ENCODE measurements at places on chromosomes 3 and 15.

- no peak for DNase-seq
These were observed 1.7 kb downstream of the TIPARP start for GRCh38 chr3:156675830-156676767.

- no peak for DNase-seq
These were observed 5.5 kb downstream of the ATOSA start for GRCh38 chr15:52673734-52674133.

DNA sequence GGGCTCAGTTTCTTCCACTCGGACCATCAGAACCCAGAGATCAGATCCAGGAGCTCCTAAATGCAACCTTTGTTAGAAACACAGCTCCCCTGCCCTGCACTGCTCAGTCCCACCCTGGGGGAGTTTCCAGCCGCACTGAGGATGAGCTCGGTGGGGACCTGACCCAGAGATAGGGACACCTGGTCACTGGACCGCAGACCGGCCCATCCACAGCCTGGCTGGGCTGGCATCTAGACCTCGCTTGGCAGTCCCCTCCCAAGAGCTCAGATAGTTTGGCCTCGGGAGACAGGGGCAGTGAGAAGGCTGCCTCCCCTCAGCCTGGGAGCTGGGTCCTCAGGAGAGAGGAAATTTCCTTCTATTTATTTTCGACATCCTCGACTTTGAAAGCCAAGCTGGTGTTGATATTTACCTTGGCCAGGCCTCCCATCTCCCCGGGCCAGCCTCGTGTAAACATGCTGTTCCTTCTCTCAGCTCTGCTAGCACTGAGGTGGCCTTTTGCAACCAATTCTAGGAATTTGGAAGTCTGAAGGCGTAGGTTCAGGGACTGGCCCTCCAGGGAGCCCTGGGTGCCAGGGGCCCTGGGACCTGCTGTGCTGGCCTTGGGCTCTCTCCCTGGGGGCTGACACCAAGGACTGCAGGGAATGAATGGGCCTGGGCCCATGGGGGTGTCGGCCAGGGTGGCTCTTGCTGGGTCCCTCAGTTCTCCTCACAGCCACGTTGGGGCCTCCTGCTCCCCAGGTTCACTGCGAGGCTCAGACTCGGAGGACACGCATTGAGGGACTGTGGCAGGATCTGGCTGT is 90.1 kb downstream of the VGLL4 start:
- no peak for DNase-seq

DNA sequence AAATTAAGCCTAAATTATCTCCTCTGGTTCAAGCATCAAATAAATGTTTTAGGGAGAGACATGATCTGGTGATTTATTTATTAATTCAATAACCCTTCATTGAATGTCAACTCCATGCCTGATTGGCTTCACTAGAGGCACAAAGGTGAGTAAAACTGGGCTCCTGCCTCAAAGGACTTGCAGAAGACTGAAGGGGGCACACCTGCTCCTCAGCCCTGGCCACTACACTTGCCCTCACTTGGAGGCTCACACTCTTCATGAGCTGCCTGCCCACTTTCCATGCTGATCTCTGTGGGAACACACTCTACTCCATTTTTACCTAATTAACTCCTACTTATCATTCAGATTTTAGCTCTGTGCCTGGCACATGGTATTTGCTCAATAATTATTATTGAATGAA is 84.4 kb upstream of the KCNMB2 start:
- DNase-seq: no peak

DNA sequence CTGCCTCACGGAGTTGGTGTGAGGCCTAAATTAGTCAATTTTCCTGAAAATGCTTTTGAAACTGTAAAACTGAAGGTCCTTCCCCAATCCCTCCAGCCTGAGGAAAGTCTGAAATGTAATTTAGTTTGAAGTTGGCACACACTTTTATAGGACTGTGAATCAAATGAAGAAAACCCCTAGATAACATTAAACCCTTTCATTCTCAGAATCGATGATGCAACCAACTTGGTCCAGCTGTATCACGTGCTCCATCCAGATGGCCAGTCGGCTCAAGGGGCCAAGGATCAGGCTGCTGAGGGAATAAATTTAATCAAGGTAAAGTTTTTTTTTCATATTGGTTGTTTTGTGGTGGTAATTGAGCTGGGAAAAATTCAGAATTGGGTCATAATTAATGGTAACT is 11.7 kb downstream of the MRPS22 start:
- no peak for DNase-seq

DNA sequence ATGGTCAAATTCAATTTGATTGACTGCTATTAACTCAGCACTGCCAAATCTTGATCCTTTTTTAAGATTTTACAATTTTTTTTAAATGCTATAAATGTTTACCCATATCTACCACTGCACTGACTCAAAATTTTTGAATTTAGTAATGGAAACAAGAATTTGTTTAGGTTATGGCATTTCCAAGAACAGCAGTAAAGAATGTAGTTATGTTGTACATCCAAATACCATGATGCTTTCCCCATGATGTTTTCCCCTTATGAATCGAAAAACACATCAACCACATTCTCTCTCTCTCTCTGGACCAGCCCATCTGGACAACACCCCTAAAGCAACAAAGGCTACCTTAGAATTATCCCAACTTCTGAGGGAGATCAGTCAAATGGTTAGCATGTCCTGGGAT is 14.2 kb downstream of the CHRM5 start:
- DNase-seq: no peak

DNA sequence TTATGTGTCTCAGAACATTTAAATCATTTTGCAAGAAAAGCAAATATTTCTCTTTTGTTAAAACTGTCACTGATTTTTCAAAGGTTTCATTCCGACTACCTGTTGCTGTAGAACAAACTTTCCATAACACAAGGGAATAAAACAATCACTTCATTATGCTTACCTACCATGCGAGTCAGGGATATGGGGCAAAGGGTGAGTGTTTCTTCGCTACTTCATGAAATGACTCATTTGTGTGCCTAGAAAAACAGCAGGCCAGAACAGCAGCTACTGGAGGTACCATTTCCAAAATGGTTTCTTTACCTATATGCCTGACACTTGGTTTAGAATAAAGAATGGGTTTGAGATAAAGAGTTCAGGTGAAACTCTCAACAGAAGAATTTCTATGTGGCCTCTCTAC is 712.5 kb downstream of the PLOD2 start:
- DNase-seq: no peak

GRCh38 chr3:108180194-108180593 is 42.0 kb downstream of the IFT57 start:
- no peak for DNase-seq

Measured in stimulated activated CD8-positive, alpha-beta memory T cell treated with anti-CD3 and anti-CD28 coated beads, Interleukin-15, amount 100 ng/mL, for 24 hours (primary cell).